Posterior cingulate gyrus (tissue), 11 donors: ENCODE measurements at places on chromosomes 7 and 10.

DNA sequence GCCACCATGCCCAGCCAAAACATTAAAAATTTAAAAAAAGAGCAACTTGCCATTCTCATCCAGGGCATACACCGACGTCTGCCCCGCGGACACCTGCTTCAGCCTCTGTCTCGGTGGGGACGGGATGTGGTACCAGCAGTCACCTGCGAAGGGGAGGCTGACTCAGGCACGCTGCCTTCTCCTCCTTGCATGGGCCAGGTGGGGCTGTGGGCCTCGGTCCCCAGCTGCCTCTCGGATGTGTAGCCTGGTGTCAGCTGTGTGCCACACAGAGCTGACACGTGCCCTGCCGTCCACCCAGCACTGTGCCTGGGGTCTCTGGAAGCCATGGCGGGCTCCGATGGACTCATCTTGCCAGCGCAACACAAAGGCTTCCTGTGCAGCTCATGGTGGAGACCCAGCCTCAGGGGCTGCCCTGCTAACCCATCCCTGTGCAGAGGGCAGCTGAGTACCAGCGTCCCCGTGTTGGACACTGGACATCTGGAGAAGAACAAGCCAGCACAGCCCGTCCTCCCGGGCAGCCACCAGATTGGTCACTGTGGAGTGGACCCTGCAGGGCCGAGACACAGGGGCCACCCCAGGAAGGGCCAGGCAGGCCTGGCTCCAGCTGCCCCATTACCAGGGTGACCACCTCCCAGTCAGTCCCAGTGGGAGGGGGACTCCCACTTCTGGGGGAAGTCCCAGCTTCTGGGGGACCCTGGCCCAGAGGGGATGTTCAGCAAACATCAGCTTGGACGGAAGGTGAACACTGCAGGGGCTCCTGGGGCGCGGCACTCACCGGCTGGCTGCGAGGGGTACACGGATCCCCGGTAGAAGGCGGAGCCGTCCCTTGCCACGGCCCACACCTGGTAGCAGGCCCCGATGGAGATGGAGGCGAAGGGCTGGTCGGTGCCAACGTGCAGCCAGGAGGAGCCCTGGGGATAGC lies 10.6 kb downstream of the BHLHA15 start:
- DNase-seq: no peak

DNA sequence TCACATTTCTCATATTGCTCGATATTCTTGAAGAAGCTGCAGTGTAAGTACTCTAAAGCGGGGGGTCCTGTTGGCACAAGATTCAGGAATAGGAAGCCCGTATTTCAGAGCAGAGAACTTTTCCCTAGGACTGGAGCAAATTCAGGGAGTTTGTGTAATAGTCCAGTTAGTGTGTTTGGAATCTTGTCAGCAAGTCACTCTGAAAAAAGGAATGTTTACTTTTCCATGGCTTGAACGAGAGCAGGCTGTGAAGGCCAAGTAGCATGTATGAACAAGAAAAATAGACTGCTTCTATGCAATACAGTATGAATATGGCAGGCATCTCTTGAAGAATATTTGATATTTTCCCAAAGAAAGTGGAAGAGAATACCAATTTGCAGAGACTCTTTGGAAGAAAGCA lies 39.8 kb downstream of the CDC123 start:
- no peak for DNase-seq

- DNase-seq: no peak
These were observed 4.5 kb downstream of the STAM start for GRCh38 chr10:17648243-17649035.

- no peak for DNase-seq
These were observed 254.3 kb downstream of the DYNC1I1 start for GRCh38 chr7:96026611-96027010.

DNA sequence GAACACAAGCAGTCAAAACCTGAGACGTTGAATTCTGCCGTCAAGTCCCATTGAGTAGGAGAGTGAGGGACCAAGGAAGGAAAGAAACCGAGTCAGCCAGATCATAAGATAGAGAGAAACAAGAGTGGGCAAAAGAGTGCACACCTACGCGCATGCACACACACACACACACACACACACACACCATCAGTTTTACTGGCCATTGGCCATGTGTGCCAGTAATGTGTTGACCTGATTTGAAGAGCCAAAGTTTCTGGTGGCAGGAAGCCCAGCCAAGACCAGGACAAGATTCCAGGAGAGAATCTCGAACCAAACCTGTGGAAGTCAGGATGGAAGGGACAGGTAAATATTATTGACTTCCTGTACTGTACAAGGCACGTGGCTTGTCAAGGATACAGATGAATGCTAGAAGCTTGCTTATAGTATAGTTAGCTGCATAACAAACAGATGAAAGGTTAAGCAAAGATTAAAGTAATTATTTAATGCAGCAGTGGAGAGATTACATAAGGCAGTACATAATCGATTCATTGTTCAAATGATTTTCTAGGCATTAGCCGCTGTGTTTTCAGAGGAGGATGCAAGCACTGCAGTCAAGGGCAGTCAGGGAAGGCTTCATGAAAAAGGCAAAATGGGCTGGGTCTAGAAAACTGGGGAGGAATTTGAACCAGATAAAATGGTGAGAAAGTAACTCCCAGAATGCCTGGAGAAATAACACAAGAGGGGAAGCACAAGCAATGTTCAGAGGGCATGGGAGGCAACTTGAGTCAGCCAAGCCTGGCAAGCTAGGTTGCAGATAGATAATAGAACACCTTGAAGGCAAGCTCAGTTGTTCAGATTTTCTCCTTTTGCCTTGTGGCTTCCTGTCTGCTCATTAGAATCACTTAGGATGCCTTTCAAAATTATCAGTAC lies 2.7 kb upstream of the HYCC1 start:
- DNase-seq: no peak
